ENCODE measurements at places on chromosomes 1 and 21.

DNA sequence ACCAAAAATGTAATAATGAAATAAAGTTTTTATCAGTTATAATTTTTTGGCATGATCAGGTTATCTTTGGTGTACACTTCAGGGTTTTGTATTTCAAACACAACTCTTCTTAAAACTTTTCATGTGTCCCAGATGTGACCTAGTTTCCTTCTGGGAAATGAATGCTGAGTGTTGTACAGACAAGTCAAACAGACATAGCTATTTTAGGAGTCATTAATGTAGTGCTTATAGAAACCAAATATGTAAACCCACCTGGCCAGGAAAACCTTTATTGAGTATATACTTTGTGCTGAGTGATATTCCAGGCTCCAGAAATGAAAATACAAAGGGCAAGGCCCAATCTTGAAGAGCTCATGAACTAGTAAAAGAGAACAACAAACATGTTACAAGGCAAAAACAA lies 25.9 kb upstream of the HOOK1 start:
- DNase-seq: no peak

GRCh38 chr21:27776925-27777553 lies 810.2 kb upstream of the ADAMTS5 start:
- no peak for DNase-seq

DNA sequence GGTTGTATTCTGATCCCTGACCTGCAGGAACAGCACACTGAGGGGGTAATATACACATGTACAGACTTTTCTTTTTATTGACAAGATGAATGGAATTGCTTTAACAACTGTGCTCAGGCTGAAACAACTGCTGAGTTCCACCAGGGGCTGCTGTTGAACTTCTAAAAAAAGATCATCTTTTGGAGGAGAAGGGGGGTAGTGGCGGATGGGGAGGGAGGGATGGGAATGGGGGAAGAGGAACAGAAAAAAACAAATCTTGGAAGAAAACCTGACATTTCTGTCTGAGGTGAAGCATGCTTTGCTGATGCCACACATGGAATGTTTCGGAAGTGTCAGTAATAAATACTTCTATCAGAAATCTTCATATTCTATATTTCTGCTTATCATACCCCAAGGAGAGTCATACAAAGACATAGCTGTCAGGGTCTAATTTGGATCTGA lies 75.0 kb downstream of the RWDD3 start:
- peak; percentile 36 for DNase-seq

DNA sequence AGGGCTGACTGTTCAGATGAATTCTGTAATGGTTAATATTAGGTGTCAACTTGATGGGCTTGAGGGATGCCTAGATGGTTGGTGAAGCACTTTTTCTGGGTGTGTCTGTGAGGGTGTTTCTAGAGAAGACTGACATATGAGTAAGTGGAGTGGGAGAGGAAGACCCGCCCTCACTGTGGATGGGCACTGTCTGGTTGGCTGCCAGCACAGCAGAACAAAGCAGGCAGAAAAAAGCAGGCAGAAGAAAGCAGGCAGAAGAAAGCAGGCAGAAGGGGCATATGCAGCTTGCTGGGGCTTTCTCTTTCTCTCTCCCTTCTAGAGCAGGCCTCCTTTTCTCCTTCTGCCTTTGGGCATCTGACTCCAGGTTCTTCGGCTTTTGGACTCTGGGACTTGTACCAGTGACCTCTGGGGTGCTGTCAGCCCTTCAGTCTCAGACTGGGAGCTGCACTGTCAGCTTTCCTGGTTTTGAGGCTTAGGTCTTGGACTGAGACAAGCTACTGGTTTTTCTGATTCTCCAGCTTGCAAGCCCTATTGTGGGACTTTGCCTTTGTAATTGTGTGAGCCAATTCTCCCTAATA lies 42.9 kb upstream of the CD2 start:
- peak; percentile 42 for DNase-seq

DNA sequence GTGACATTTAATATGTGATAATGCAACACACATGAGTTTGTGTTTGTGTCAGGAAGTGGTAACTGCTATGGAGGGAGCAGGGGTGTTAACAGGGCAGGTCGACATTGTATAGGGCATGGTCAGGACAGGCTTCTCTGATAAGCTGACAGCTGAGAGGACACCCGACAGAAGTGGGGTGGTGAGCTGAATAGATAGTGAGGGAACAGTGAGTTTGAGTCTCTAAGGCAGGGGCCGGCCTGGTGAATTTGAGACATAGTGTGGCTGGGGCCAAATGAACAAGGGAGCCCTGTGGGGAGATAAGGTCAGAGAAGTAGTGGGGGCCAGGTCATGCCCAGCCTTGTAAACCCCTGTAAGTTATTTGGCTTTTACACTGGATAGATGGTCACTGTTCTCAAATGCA lies 217.4 kb upstream of the KIAA0040 start:
- DNase-seq: no peak

DNA sequence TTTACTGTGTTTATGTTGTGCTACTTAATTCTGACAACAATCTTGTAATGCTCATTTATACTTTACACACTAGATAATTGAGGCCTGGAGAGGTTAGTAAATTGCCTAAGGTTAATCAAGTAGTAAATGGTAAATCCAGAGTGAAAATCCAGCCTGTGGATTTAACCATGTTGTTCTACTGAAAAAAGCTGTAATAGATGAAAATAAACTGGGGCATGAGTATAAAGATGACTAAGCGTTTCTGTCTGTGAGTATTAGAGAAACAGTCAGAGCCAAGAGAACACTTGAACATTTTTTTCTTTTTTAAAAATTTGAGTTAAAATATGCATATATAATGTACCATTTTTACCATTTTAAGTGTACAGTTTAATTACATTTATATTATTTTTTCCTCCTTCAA lies 47.9 kb upstream of the LEPR start:
- DNase-seq: no peak

GRCh38 chr1:152392909-152393308 lies 21.2 kb downstream of the CRNN start:
- no peak for DNase-seq
